ENCODE measurements at places on chromosomes 5 and 9. TPM values are rescaled to one million over a fixed set of nuclear protein-coding genes. Genes with fewer than 3 reads are reported as not detected.
A peak's percentile ranks its signal among the peaks of the same experiment; 100 is the strongest.

DNA sequence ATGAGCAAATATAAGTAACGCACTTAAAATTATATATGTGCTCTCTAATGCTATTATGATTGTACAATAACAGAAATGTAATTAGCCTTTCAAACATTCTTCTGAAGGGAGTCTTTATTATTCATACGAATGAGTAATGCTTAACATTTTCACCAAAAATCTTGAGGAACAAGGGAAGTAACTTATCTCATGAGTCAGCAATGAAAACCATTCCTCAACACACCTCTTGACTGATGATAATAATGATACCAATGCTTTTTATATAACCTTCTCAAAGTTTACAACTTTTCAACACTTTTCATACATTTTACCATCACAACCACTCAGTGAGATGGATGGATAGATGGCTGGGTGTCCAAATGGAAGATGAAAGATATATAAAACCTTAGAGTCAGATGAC lies 369.3 kb downstream of the BNC2 start:
- DNase-seq, result no peak

Gene WWC1
- polyA plus RNA-seq, result 89.7 TPM

Gene PCDHB9
- polyA plus RNA-seq, result 4.4 TPM

Gene MAMDC2
- 7.0 TPM for polyA plus RNA-seq

DNA sequence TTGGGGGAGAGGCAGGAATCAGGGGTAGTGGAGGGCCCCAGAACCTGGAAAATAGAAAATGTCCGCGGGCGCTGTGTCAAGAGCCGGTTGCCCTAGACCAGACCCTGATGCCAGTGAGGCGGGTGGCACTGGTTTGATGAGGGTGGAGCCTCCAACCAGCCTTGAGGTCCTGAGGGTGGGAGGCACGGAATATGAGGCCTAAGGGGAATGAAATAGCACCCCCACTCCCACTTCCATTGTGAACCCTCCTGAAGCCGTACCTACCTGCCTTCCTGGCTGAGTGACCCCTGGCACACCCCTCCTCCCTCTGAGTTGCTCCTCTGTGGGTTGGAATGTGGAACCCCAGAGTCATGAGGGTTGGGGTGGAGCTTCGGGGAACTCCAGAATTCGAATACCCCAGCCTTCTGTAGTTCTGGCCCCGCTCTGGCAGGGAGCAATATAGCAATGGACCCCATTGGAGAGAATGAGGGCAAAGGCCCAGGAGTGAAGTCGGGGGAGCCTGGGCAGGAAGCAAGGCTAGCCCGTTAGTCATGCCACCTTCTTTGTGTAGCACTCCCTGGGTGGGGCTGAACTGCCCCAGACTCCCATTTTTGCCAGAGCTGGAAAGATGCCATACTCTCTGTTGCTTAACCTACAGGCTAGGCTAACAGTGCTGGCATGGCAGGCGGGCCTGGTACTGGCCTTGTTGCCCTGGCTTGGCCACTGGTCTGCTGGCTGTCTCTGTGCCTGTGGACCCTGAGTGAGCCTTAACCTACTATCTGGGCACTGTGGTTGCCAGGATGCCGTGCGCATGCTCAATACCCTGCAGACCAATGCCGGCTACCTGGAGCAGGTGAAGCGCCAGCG lies 1.0 kb downstream of the FPGS start:
- DNase-seq, result no peak

DNA sequence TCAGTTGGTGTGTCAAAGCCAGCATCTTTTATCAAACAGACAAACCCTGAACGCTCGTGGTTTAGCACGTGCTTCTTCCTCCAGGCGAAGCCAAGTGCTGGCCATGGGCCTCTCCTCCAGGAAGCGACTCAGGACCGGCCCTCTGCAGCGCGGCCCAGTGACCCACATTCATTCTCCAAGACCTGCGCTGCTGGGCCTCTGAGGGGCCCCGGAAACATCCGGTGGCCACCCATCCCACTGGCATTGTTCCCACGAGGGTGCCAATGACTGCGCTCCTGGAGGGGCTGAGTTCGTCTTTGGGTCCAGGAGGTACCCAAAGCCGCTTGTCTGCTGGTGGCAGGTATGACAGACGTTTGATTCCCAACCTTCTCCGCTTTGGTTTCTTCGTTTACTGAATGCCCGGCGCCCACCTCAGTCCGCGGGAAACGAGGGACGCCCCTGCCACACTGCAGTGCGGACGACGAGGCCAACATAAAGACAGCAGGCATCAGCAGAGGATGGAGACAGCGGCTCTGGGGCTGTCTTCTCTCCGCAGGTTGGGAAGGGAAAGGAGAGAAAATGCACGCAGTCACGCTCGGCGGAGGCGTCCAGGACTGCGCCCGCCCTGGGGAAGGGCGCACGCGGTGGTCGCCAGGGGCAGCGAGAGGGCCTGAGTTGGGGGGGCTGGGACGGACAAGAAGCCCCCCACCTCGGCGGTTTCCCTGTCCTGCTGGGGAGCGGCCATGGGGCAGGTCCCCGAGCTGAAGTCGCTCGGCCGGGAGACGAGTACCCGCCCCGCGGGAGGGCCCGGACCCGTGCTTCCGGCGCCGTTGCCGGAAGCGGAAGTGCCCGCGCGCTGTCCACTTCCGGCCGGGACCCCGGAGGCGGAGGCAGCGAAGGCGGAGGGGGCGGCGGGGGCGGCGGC lies at the start of gene EXOC3:
TSS of gene EXOC3 (plus strand) at position 842 of the 904 bp plus-strand sequence. CDS start 3,030 bp downstream, outside the sequence.
- peak; percentile 33 for DNase-seq

All from left renal pelvis (tissue), 4 donors.